ENCODE measurements at places on chromosomes 5 and 9. TPM values are rescaled to one million over a fixed set of nuclear protein-coding genes. Genes with fewer than 3 reads are reported as not detected.

The DPM2 gene
- polyA plus RNA-seq = 39.0 TPM

GRCh38 chr5:83889971-83890745 lies 169.5 kb upstream of the HAPLN1 start:
- no peak for DNase-seq

- no peak for DNase-seq
These were observed 6.7 kb downstream of the TXN start for GRCh38 chr9:110249603-110250002.

- no peak for DNase-seq
These were observed 327.5 kb downstream of the EDIL3 start for GRCh38 chr5:84057211-84057610.

DNA sequence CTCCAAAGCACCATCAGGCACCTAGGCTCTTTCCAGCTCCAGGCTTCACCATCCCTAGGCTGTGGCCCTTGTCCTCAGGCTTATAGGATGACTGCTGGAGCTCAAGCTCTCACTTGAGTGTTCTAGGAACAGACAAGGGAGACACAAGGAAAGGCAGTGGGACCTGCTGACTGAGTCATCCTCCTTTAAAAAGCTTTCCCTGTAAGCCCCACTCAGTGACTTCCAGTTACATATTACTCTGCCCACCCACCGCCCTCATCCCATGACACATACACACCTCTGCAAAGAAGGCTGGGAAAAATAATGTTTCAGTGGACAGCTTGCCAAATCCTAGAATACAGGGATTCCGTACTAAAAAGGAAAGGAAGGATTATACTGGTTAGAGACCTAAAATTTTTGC lies 154.2 kb upstream of the ZNF366 start:
- no peak for DNase-seq

Data from pancreas (tissue), 10 donors.